Activated naive CD4-positive, alpha-beta T cell (primary cell): ENCODE measurements at places on chromosomes 6 and 20.

DNA sequence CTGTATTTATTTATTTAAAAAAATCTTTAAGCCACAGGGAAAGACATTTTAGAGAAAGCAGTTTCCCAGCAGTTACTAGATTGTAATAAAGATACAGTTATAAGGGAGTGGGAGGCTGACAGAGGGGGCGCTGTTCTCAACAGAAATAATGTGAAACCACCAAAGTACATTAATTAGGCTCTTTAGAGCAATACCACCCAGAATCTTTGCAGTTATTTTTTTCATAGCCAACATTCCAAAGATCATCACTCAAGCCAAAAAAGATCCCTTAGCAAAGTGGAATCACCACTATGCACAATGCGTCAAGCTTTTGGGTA is 331.3 kb upstream of the DEFB112 start:
- DNase-seq = no peak

DNA sequence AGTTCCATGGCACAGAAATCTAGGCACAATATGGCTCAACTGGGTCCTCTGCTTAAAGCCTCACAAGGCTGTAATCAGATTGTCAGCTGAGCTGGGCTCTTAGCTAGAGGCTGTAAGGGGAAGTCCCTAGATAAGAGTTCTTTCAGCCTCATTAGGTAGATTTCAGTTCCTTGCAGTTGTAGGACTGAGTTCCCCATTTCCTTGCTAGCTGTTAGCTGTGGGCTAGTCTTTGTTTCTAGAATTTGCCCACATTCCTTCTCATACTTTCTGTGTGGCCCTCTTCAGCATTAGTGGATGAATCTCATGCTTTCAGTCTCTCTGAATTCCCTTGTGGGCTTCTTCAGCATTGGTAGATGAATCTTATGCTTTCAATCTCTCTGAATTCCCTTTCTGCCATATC is 71.0 kb upstream of the MRAP2 start:
- no peak for DNase-seq

DNA sequence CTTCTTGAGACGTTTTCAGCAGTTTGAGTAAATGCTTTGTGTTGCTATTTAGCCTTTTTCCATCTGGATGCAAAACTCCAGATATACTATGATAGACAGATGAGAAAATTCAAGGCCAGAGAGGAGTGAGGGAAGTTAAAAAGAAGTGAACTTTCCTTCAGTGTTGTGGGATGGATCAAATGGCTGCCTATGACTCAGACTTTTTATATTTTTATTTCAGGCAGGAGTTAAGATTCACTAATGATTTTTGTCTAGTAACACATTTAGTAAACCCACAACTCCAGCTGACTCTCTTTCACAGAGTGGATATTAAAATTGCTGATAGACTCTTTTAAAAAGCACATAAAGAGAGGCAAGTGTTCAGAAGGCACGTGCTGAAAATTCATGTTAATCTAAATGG is 23.2 kb upstream of the PTCHD4 start:
- no peak for DNase-seq

DNA sequence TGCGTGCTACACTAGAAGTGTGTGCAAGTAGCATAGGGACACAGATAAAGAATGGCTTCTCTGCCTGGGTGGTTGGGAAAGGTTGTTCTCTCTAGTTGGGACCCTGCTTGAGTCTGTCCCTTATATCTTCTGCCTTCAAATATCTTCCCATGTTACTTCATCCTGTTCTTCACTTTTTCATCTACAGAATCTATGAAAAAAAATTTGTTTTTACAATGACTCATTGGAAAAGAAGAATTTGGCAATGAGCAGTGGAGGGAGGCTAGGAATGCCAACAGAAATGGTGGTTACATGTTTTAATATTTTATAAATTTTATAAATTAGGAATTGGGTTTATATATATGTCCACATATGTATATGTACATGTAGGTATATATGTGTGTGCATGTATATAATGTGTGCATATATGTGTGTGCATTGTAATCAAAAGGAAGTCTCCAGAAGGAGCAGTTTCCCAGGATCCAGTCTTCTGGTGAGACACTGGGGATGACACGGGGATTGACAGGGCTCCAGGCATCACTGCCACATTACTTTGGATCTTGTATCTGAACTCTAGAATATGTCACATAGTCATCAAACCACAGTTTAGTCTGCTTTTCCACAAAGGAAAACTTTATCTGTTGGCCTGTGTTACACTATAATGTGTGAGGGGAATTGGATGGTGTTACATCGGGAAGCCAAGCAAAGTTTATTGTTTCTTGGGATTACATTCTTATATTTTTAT is 75.3 kb upstream of the RIPOR2 start:
- DNase-seq = no peak

GRCh38 chr6:24858177-24858653 is 59.5 kb upstream of the ARMH2 start:
- DNase-seq = no peak

DNA sequence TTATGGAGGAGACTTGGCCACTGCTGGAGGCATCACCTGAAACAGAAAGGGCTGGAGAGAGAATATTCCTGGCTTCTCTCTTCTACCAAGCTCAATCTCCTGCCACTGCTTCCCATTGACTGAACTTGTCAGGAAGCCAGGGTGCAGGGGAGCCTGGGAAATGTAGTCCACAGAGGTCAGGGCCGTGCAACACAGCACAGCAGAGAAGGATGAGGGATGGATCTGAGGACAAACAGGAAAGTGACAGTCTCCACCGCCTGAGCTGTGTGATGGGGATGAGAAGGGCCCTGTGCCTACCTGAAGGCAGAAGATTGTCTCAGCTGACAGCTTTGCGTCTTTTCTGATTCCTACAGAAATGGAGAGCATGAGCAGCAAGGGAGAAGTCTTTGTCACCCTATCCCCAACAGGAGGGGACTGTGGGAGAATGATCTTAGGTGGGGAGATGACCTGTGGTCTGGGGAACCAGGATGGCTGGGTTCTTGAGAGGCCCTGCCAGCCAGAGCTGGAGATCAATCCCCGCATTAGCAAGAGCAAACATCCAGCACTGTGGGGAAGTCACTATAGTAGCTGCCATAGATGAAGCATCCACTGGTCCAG is 114.2 kb downstream of the SNX5 start:
- DNase-seq = no peak
